ENCODE measurements at places on chromosomes 6 and 20.

DNA sequence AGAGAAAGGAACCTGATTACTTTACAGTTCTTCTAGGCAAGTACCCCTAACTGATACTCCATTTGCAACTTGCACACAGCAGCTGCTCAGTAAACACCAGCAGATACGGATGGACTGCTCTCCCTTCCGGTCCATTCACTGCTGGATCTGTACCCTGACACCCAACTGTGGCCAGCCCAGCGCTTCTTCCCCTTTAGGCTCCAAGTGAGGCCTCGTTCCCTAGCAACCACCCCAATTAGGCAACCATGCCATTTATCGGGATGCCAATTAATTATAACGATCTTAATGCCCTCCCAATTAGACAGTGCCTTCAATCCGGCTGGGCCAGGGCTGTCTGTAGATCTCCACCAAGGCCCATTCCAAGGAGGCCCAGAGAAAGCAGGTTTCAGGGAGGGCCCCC is 3.2 kb downstream of the SULF2 start:
- DNase-seq, result no peak

- no peak for DNase-seq
Measured at GRCh38 chr20:55116598-55116997, 641.2 kb downstream of the DOK5 start.

DNA sequence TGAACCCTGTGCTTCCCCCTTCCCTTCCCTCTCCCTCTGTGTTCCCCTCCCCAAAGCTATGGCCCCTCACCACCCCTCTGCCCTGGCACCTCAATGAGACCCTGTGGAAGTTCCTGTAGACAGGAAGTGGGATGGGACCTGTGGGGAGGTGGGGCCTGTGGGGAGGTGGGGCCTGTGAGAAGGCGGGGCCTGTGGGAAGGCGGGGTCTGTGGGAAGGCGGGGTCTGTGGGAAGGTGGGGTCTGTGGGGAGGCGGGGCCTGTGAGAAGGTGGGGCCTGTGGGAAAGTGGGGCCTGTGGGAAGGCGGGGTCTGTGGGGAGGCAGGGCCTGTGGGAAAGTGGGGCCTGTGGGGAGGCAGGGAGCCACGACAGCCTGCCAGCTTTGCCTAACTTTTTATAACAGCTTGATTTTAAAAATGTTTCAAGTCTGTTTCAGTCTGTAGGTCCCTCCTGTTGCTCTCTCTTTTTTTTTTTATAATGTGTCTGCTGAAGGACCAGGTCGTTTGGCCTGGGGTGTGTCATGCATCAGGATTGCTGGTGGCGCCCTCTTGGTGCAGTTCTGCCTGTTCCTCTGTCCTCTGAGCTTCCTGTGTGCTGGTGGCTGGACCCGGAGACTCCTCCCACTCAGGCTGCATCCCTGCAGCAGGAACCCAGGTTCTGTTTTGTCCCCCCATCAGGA is 70.5 kb upstream of the SLCO4A1 start:
- DNase-seq, result no peak

GRCh38 chr6:5547556-5547955 is 286.2 kb downstream of the FARS2 start:
- DNase-seq, result no peak

Measured in HFFc6 (cell line).